ENCODE measurements at places on chromosomes 16 and 17.

DNA sequence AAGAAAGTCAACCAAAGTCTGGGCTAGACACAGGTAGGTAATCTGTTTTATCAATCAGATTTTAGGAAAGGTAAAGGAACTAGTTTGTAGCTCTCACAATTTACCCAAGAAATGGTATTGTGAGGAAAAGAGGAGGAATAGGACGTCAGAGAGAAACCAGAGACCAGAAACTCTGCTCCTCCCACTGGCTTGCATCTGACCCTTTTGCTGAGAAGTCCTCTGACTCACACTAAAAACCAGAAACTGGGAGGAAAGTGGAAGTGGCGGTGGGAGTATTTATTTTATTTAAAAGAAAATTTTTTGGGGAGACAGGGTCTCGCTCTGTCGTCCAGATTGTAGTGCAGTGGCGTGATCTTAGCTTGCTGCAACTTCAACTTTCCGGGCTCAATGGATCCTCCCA lies 38.0 kb upstream of the MNT start:
- no peak for DNase-seq

- DNase-seq = no peak
Measured at GRCh38 chr16:21613781-21614180, 14.4 kb downstream of the METTL9 start.

DNA sequence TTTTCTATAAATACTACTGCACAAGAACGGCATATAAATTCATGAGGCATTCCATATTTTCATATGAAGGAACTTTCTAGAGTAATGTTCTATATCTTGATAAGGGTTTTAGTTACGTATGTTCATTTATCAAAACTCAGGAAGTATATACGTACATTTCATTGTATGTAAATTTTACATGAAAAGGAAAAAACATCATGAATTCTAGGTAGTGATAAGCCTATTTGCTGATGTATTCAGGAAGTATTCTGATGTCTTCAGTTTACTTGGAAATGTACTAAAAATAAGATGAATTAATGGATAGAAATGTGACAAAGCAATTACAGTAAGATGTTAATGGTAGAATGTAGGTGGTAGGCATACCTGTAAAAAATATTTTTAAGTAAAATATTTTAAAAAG lies 4.7 kb downstream of the DGKE start:
- no peak for DNase-seq

DNA sequence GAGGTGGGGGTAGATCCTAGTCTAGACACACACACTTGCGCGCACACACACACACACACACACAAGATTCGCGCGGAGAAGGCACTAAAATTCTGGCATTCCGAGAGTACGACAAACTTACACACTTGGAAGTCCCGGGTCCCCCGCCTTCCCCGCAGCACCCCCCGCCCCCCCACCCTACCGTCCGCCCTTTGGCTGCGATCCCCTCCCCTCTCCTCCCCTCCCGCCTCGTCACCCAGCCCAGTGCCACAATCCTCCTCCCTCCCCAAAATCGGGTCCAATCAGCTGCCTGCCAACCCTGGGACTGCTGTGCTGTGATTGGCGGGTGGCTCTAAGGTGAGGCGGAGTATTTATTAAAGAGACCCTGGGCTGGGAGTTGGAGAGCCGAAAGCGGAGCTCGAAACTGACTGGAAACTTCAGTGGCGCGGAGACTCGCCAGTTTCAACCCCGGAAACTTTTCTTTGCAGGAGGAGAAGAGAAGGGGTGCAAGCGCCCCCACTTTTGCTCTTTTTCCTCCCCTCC lies at the start of gene SOX9:
Gene SOX9, plus strand, starts transcription at position 379 of the 522 bp plus-strand sequence. CDS start 372 bp downstream, outside the sequence.
- peak; percentile 98 for DNase-seq

- no peak for DNase-seq
Measured at GRCh38 chr16:16778332-16778731, 399.4 kb downstream of the NPIPA7 start.

DNA sequence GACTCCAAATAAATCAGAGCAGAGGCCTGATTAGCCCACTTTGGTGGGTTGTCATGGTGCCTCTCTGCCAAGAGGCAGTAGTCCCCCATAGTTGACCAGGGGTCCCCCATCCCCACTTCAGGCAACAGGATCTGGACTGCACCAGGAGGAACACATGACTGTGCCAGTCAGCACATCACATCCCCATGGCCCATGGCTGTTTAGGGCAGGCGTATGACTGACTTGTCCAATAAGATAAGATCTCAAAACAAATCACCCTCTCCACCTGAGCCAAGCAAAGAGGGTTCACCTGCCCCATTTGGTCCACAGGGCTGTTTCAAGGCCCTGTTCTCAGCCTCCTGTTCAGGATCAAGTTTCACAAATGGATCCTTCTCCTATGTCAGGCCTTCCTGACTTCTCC lies 93.3 kb downstream of the C16orf78 start:
- DNase-seq = no peak

GRCh38 chr17:48012654-48013053 lies 24.9 kb downstream of the COPZ2 start:
- DNase-seq = no peak

DNA sequence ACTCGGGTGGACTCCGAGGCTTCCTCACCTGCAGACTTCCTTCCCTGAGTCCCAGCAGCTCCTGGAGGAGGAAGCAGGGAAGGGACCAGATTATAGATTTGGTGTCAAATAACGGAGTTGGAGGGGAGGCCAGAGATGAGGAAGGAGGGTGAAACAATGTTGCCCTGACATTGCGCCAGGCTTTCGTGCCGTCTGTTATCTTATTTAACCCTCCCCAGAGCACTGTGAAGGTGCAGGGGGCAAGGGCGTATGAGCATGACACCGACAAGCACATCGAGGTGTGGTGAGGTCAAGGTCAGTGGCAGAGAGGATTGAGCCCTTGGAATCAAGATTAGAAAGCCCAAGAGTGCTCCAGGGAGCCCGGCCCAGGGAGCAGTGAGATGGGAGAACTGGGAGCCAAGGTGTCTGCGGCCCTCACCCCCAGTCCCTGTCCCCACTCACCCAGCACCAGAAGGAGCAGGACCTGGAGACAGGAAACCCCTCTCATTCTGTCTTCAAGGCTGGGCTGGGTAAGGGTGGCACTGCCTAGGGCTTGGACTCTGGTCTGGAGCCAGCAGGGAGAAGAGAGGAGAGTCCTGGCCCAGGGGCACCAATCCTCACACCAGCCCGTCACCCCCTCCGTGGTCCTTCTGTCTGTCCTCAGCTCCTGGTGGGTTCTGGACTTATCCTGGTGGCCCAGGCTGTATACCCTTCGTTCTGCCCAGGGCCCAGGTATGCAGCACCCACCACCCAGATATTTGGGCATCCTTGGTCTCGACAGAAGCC lies 1.1 kb downstream of the PRSS33 start:
- no peak for DNase-seq

GRCh38 chr17:29567554-29568330 lies 759 bp upstream of the TP53I13 start:
- DNase-seq = peak; percentile 49

DNA sequence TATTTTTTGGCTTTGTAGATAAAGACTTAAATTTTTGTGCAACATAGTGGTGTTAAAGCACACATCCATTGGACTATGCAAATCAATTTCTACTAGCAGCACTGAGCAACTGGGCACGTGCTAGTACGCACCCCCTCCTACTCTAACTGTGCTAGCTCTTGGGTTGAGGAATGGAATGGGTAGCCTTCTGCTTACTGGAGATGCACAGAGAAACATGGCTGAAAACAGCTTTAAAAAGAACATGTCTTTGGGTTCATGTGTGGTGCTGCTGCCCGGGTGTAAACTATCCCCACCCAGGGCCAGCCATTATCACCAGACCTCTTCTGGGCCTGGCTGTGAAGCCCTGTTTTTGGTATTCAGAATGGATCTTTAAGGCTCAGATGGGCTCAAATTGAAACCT lies 7.3 kb downstream of the ESRP2 start:
- no peak for DNase-seq

- no peak for DNase-seq
Measured at GRCh38 chr17:78804777-78805176, 22.7 kb upstream of the CYTH1 start.

GRCh38 chr16:11250091-11250785 lies 5.8 kb downstream of the SOCS1 start:
- no peak for DNase-seq

DNA sequence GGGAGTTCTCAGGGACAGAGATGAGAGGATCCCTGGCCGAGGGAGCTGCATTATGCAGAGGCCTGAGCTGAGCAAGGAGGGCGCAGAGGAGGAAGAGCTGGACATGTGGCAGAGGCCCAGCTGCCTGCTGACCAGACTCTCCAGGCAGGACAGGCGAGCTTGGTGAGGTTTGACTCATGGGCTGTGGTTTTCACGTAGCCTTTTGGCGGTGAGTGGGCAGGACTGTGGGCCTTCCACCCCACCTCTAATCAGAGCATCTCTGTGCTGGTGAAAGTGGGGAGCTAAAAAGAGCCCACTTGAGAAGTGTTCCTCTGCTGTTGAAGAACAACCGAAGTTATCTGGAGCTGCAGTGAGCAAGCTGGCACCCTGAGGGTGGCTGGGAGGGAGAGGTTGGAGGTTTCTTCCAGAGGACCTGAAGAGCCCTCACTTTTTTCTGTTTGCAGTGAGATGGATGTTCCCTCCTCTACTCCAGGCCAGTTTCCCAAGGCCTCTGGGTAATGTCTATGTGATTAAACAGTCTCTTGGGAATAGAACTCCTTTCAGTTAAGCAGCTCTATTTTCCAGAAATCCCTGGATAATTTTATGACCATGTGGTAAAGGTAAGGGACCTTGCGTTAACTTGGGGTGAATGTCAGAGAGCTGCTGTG lies 11.9 kb downstream of the EPN2 start:
- no peak for DNase-seq

DNA sequence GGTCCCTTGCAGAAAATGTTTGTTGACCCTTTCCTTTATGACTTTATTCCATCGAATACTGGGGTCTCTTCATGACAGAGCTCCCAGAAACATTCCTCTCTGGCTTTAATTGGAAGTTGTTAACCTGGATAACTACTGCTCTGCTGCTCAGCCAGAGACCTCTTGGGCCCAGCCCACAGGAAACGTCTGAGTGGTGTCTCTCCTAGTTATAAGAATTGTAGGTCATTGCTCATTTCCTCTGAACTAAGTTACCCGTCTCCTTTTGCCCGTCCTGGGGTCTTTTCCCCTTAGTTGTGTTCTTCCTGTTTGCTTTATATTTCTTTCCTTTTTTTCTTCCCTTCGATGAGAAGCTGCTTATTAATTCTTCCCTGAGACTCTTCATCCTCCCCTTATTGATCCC lies 9.0 kb downstream of the MAP2K6 start:
- no peak for DNase-seq

- DNase-seq = no peak
Measured at GRCh38 chr16:87306516-87306915, 10.7 kb downstream of the C16orf95 start.

DNA sequence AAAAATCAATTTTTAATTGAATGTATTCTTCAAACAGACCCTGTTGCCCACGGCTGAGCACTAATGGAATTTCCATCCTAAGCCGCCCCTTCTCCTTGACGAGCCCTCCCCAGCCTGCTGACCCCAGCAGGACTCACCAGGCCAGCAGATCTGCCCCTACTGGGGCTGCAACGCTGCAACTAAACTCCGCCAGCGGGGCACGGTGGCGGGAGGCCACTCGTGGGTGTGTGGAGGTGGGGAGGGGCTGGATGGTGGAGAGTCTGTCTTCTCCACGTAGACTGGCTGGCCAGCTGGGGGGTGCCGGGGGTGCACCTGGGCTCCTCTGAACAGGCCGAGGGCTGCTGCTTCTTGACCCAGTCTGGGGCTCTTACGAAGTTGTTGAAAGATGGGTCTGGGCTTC lies 67.8 kb downstream of the ENGASE start:
- DNase-seq = no peak

- DNase-seq = no peak
Measured at GRCh38 chr17:3308603-3309002, 10.4 kb upstream of the OR3A1 start.

DNA sequence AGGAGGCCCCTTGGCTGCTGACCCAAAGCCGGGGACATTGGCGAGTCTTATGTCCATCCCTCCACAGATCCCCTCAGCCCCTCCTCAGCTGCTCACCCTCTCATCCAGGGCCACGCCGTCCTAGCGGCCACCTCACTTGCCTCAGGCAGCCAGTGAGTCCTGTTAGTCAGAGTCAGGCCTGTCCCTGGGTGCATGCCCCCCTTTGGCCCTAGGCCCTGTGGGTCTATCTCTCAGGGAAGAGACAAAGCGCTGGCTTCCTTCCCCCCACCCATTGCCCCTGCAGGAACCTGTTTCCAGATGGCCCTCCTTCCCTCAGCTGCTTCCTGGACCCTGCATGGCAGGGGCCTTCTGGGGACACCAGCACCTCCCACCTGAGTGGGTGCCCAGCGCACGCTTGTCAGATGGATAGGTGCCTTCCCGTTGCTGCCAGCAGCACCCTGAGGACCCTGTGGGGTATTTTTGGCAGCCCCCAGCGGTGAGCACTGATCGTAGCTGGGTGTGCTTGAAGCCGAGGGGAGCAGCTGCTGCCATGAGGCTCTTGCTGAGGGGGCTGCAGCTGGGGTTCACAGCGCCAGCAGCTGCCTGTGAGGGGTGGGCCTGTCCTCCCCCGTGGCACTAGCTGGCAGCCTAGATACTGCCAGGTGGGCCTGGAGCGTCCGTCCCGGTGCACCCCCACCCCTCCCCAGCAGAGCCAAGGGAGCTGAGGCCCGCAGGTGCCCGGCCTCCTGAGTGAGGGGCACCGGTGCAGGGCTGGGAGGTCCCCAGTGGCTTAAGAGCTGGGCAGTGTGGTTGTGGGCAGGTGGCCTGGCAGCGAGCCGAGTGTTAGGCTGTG lies 8.4 kb downstream of the DBNDD1 start:
- DNase-seq = no peak

- DNase-seq = no peak
Measured at GRCh38 chr17:75634376-75634740, 1.1 kb downstream of the SMIM5 start.

GRCh38 chr17:12865769-12866168 lies 76.5 kb downstream of the ARHGAP44 start:
- DNase-seq = no peak

DNA sequence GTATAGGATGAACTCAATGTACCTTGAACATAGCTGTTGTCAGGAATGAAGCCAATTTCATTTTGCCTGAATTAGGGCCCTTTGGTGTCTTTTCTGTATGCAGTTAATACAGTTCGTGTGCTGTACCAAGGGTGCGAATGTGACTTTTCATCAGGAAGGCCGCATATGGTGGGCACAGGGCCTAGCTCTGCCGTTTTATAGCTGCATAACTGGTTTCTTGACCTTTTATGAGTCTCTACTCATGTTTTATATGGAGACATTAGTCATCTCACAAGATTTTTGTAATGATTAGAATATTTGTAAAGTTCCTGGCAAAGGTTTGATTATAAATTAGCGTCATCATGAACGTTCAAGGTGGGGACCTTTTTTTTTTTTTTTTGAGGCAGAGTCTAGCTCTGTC lies 511.6 kb downstream of the MAF start:
- DNase-seq = no peak

GRCh38 chr16:58499615-58500351 lies at the start of gene NDRG4:
NDRG4 (plus strand) TSS chr16:58500143; CDS start chr16:58500249, 106 bp downstream.
- peak; percentile 88 for DNase-seq

DNA sequence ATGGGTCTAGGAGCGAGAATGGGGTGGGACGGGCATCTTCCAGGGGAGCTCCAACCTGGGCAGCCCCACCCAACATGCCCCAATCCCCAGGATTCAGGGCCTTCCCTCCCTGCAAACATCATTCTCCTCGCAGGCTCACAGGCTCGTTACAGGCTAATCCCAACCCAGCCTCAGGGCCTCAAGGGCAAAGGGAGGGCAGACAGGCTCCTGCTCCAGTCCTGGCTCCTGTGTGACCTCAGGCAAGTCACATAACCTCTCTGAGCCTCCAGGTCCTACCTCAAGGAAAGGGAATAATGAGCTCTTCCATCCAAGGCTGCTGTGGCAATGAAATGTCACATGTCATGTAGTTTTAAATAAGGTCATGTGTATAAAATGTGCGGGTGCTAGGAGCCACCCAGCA lies 186.5 kb upstream of the TNRC6C start:
- no peak for DNase-seq
